ENCODE measurements at places on chromosomes 3 and 15.

DNA sequence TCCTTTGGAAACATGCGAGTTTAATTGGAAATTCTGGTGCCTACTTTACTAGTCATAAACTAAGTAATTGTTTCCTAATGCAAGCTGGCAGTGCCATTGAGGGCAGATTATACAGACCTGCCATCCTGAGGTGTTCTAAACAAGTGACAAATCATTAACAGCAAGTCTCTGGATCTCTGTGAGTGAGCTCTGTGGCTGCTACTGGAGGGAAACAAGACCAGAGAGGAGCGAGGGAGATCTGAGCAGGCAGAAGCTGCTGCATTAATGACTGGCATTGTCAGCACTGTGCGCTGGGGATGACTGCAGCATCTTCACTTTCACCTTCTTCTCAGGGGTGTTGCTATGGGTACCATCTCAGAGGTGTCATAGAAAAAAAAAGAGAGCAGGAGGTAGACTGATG, 308.4 kb upstream of the DPH6 start:
- no peak for DNase-seq

DNA sequence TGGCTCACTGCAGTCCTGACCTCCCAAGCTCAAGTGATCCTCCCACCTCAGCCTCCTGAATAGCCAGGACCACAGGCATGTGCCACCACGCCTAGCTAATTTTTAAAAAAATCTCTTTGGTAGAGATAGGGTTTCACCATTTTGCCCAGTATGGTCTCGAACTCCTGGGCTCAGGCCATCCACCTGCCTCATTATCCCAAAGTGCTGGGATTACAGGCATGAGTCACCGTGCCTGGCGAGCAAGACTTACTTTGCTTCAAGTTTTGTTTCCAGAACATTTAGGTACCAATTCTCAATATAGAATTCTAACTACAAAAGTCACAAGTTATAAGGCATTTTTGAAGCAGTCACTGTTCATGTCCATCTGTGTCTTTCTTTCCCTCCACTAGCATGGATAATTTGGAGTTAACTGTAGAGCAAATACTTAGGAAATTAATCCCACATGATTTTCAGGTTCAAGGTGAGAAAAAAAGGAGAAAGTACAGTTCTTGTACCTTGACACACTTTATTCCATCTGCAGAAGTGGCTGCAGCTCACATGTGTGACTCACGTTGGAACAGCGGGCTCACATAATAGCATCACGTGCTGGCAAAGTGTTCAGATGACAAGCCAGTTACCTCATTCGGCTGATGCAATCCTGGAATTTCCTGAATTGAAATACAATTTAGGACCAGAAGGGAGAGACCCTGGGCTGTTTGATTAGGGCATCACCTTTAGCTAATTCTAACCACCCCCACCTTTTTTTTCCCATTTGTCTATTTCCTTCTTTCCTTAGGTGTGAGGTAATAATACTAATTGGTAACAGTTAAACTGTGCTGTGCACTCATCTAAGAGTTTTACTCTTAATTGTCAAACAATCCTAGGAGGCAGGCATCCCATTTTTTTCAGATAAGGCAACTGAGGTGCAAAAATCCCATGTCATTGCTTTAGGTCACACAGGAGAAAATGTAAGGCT, 46.9 kb upstream of the NEDD4 start:
- DNase-seq: no peak

- DNase-seq: no peak
Observed at GRCh38 chr15:37574985-37575384, 359.5 kb upstream of the TMCO5A start.

DNA sequence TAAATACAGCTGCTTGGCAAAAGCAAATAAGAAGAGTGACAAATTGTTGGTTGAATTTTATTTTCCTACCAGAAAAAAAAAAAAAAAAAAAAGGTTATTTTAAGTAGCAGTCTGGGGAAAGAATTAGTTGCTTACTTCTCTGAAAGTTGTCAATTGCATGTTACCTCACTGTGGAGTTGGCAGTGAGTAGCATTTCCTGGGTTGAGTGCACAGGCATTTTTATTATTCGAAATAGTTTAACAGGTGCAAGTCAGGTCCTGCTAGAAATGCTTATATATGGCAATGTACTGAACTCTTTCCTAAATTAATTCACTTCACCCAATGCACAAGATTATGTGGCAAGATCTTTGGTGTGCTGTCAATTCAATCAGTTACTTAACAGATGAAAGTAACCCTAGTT, 680.6 kb downstream of the EPHA3 start:
- no peak for DNase-seq

GRCh38 chr3:153545471-153545870, 383.4 kb downstream of the RAP2B start:
- DNase-seq: no peak

DNA sequence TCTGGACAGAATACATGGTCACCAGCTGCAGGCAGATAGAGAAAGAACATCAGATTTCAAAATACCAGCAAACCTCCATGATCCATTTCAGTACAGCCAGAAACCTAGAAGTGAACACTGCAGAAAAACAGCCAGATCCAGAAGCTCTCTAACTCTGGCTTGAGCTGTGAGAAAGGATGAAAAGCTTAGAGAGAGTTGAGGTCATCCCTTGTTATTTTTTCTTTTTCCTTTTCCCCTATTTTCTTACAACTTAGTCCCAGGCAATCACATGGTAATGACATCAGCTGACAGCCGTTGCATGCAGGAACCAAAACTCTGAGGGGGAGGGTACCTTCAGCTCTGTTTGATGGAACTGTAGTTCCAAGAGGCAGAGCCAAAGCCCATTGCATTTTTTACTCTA, 113.2 kb downstream of the TCF12 start:
- no peak for DNase-seq

GRCh38 chr15:76793162-76793561, 112.0 kb downstream of the SCAPER start:
- no peak for DNase-seq

- DNase-seq: no peak
Observed at GRCh38 chr3:109874896-109875708, 537.8 kb upstream of the DPPA4 start.

GRCh38 chr15:78991476-78991875, 46.6 kb upstream of the CTSH start:
- no peak for DNase-seq

DNA sequence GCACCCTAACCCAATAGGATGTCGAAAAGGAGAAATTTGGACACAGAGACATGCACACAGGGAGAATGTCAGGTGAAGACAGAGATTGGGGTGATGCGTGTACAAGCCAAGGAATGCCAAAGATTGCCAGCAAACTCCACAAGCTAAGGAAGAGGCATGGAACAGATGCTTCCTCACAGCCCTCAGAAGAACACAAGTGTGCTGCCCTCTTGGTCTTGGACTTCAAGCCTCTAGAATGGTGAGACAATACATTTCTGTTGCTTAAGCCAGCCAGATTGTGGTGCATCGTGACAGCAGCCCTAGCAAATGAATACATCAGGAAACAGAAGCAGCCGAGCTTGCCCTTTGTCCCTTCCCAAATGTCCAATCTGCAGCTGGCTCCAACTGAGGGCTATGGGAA, 23.7 kb upstream of the ARL8B start:
- DNase-seq: no peak

DNA sequence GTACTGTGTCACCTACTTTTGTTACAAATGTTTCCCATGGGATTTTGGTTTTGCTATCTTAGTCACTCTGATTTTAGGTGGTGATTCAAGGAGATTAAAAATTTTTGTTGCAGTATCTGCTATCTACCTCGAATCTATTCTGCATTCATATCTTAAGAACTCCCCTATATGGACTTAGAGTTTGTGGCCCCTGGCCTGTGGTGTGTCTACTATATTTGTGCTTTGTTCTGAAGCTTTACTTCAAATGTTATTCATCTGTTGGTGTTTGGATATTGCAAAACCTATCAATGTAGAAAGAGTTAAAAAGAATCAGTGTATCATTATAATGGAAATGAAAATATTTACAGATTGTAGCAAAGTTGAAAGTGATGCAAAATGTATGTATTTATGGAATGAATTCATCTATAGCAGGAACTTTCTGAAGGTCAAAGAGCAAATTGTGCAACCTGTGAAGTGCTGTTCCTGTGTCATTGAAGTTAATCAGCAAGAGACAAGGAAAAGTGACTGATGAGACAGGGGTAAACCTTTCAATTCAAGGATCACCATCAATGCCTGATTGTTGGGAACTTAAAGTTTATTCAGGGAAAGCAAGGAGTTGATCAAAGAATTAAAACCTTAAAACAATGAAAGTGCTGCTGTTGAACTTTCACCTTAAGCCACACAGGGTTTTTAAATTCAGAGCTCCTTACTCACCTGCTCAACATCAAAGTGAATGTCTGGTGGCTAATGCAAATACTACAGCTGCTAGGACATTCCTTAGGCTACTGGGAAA, 71.0 kb downstream of the SLMAP start:
- DNase-seq: no peak

DNA sequence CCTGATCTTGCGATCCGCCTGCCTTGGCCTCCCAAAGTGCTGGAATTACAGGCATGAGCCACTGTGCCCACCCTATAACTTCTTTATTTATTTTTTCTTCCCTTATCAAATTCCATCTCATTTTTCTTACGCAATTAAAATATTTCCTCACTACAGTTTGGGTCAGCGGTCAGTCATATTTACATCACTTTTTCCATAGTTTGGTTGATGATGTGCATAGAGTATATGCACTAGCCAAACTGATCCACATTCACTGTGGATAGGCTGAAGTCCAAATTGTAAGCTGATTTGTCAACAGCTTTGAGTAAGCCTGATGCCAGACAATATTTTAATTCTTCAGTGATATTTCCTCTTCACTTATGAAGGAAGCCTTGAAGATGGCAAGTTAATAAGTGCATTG, 256.3 kb downstream of the TIGIT start:
- DNase-seq: no peak

DNA sequence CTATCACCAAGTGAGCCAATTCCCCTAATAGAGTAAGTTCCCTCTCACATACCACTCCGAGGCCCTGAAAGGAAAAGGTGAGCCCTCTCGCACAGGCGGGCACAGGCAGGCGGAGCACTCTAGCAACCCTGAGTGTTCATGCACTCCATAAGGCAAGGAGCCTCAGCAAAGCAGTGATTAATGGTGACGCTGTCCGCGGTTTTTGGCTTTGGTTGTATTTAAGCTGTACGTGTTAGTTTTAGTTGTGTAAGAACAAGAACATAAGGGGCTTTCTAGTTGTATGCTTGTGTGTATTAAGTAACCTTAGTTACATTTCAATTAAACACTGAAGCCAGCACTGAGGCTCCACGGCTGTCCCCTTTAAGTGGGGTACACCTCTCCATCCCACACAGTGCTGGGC, 33.1 kb downstream of the KLHL25 start:
- no peak for DNase-seq

DNA sequence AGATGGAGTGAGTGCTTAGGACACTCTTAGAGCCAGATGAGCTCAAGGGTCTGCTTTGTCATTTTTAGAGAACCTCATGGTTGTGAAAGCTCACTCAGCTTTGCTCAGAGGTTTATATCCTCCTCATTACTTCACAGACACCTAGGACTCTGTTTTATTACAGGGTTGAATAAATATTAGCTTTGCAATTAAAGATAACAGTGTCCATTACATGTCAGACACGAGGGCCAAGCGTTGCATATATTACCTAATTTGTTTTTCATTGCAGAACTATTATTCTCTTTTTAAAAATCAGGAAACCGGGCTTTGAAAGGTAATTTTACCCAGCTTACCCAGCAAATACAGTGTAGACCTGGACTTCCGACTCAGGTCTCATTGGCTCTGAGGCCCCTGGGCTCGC, 16.1 kb downstream of the MAP6D1 start:
- DNase-seq: no peak

DNA sequence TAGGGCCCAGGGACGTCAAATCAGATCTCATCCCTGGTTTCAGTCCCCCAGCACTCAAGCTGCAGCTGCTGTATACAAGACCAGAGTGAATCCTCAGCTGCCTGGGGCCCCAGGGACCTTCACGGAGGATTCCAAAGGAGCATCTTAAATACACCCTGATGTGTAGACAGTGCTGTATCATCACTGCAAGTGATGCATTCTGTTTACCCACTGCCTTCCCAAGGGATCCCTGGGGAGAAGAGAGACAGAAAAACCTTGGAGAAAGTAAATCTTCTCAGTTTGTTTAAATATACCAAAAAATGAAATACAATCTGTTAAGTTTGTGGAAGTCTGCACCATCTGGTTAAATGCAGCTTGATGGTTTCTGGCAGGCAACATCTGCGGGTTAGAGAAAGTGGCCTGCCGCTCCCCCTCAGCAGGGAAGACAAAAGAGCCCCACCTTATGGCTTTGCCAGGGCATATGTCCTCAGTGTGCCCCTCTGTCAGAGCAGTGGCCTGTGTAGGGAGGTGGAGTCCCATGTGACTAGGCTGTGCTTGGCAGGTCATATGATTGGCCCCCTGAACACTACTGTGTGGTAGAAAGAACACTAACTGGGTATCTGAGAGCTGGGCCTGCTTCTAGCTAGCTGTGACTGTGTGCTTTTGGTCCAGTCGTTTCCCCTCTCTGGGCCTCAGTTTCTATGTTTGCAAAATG, 222.2 kb upstream of the TRIM42 start:
- no peak for DNase-seq

GRCh38 chr3:184419171-184419570, 39.3 kb downstream of the CHRD start:
- no peak for DNase-seq

DNA sequence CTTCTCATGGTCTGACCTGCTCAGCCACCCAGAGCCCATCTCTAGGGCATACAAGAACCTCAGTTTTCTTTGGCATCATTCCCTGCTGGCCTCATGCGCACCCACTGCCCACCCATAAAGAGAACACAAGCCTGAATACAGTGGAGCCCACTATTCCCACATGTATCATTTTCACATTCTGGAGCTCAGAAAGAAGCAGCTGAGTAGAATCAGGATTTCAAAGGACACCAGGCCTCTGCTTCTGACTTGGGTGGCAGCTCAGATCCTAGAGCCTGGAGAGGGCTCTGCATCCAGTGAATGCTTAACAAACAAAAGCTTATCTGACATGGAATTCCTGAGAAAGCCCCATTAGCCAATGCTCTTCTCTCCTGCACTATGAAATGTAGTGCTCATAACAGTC, 34.7 kb downstream of the RBP2 start:
- no peak for DNase-seq

GRCh38 chr3:124063197-124063909, 71.4 kb upstream of the ROPN1 start:
- DNase-seq: no peak

DNA sequence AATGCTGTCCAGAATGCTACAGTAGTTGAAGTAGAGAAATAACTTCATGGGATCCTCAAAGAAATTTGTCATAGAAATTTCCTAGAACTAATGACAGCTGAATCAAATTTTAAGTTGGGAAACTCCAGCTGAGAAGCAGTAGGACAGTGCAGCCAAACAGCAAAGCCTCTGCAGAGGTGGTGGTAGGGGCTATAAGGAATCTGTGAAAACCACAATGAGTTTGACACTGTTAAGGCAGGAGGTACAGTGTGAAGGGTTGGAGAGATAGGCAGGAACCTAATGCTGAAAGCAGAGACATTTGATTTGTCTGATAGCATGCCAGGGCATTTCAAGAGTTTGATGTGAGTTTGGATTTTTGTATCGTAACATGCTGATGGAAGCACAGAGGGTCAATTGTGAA, 22.0 kb downstream of the ASTE1 start:
- no peak for DNase-seq

GRCh38 chr3:178663201-178663934, 127.1 kb downstream of the KCNMB2 start:
- DNase-seq: no peak

Measured in CD4-positive, alpha-beta T cell treated with Interferon gamma for 1 hour (primary cell).